NCI-H774 (cell line): ENCODE measurements at places on chromosomes 4 and X.

DNA sequence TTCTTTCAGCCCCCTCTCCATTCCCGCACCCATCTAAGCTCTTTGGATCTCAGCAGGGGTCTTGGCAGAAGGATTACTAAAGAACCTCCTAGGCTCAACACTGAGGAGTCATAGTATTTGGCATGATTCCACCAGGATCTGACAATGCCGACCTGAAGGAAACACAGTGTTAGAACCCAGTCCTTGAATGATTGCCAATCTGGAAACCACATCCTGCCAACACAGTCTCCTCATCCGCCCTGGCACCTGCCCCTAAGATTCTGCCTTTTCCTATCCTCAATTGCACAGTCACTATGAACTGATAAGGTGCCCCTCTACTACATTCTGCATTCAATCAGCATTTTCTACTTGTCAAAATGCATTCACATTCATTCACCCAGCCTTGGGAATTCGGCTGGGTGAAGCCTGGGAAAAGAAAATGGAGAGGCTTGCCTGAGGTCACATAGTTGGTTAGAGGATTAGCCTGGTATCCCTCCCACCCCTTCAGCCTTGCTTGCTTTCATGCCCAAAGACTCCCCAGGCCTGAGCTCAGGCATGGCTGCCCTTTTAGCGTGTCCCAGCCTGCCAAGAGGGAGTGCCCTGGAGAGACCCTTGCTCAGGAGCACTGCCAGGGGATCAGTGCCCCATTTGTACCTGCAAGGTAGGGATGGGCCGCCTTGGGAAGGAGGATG, 2.2 kb upstream of the CLDN2 start:
- DNase-seq = no peak

- no peak for DNase-seq
Observed at GRCh38 chr4:4524364-4524763, 17.5 kb downstream of the STX18 start.

DNA sequence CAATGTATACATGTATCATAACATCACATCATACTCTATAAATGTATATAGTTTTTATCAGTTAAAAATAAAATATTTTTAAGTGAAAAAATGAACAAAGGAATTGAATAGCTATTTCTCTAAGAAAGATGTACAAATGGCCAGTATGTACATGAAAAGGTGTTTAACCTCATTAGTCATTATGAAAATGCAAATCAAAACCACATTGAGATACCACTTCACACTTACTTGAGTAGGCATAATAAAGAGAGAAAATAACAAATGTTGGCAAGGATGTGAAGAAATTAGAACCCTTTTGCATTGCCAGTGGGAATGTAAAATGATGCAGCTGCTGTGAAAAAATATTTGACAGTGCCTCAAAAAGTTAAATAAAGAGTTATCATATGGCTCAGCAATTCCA, 95.5 kb downstream of the IRS4 start:
- DNase-seq = no peak

DNA sequence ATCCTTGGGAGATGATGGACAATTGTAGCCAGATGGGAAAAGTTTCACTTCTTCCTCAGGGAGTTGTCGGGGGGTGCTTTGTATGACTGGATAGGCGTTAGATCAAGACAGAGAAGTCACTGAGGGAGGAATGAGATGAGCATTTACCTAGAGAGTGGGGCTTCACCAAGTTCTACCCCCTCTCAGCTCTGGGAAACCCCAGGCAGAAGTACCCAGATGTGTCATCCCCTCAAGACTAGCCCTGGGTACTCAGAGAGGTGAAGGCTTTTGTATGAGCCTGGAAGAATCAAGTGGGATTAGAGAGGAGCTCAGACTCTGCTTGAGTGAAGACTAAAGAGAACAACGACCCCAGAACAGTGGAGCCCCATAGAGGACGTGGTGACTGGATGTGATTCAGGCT, 1.9 kb downstream of the MAGEB1 start:
- no peak for DNase-seq

DNA sequence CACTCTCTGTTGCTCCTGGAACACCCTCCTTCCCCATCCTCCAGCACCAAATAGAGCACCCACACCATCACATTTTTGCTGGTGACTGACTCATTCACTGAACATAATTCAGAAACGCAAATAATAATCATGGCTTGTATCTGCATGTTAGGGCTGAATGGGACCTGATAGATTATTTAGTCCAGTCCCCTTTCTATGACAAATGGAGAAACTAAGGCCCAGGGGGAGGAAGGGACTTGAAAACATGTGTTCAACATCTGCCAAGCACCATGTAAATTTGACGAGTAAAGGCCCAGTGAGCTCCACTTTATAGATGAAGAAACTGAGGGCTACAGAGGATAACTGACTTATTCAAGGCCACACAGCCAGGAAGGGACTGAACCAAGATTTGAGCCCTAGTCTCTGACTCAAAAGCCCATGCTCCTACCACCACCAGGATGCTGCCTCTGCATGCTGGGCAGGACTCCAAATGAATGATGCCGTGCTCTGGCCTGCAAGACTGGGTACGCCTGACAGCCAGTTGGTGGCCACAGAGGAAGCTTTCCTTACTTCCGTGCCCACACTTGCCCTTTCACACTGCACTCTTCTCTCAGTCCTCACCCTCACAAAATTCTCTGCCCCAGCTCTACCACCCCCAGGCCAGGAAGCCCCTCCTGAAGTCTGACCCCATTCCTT, 133.3 kb upstream of the PJA1 start:
- DNase-seq = no peak

DNA sequence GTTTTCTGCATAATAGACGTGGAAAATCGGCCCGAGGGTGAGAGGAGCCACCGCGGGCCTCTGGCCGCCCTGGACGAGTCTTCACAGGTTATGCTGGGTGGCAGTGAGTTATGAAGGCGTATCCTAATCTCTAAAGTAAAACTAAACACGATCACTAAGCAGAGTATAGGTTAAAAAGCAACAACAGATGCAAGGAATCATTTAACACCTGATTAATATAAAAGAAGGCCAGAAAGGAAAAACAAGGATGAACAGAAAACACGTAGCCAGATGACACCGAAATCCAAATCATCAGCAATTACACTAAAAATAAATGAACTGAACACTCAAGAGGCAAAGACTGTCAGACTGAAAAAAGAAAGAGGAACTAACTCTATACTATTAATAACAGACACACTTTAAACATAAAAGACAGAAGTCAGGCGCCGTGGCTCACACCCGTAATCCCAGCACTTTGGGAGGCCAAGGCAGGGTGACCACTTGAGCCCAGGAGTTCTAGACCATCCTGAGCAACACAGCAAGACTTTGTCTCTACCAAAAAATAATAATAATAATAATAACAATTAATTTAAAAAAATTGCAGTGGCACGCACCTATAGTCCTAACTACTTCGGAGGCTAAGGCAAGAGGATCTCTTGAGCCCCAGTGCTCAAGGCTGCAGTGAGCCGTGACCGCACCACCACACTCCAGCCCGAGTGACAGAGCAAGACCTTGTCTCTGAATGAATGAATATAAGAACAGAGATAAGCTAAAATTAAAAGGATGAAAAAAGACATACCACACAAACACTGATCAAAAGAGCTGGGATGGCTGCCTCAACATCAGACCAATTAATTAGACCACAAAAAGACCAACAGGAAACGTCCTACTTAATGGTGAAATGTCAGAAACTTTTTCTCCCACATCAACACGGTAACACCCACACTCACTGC, 30.0 kb downstream of the CTBP1 start:
- DNase-seq = no peak

- DNase-seq = no peak
Observed at GRCh38 chrX:47690175-47690574, 31.2 kb upstream of the UXT start.

GRCh38 chrX:118772051-118772450, 44.6 kb downstream of the IL13RA1 start:
- DNase-seq = no peak

- no peak for DNase-seq
Observed at GRCh38 chr4:61500883-61501282, 300.8 kb downstream of the ADGRL3 start.

DNA sequence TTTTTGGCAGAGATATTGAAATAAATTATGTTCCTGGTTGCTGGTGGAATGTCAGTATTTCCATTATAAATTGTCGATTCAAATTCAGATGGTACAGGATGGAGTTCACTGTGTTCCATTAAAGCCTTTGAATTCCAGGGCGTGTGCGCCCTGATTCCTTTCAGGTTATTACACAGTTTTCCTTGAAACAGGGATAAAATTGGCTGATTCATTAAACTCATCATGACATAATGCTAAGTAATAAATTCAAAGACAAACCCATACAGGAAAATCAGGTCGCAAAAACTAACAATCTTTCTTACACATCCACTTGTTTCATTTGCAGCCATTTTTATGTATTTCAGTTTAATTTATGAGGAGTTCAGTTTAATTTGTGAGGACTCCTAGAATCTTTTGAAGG, 51.1 kb downstream of the RWDD4 start:
- no peak for DNase-seq

- peak; percentile 72 for DNase-seq
Observed at GRCh38 chrX:30313322-30313721, 4.1 kb upstream of the NR0B1 start.

DNA sequence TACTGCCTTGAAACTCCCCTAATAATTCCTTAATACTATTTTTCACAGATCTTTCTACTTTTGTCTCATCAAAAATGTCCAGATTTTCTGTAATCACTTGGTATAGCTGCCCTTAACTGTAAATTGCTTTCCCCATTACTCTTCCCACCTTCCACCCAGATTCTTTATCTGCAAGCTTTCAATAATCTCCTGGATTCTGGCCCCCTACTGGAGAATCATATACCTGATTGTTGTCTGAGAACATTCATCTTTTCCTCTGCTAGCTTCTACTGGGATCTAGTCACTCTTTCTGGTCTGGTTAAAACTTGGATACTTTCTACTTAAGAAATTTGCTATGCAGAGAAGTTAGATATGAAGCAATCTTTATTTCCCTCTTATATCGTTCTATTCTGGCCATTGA, 552.6 kb downstream of the PCDH19 start:
- no peak for DNase-seq

DNA sequence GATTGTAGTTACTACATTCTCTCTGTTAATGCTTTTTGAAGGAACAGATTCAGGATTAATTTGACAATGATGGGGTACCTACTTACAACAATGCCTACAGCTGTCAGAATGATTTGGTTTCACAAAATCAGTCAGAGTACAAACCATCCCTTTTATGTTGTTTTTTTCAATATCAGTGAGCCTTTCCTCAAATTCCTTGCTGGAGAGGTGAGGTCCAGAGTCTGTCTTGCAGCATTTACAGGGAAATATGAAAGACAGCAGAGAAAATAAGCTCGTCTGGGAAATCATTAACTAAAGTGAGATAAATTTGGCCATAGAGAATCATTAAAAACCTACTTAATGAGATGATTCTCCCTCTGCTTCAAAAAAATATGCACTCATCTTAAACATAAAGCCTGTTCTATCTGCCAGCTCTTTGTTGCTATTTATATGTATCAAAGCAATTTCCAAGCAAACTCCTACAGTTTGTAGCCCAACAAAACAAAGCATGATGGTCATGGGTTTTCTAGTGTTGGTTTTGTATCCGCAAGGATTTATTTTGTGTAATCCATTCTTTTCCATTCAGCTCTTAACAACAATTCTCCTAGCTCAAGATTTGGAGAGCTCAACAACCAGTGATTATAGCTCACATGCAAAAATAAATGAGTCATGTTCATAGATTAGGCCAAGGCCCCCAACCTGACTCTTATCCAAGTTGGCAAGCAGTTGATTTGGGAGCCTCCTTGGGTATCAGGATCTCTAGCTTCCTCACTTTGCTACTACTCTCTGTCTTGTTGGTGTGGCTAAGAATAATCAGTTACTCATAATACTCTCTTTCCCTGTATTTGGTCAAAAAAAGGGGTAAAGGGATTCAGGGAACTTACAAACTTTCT, 222.6 kb downstream of the ENOX2 start:
- DNase-seq = no peak

DNA sequence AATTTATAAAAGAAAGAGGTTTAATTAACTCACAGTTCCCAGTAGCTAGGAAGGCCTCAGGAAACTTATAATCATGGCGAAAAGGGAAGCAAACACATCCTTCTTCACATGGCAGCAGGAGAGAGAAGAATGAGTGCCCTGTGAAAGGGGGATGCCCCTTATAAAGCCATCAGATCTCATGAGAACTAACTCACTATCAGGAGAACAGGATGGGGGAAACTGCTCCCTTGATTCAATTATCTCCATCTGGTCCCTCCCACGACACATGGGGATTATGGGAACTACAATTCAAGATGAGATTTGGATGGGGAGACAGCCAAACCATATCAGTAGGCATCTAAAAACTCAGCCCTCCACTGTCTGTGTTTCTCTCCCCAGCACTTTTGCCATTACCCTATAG, 22.4 kb downstream of the ANK2 start:
- no peak for DNase-seq

DNA sequence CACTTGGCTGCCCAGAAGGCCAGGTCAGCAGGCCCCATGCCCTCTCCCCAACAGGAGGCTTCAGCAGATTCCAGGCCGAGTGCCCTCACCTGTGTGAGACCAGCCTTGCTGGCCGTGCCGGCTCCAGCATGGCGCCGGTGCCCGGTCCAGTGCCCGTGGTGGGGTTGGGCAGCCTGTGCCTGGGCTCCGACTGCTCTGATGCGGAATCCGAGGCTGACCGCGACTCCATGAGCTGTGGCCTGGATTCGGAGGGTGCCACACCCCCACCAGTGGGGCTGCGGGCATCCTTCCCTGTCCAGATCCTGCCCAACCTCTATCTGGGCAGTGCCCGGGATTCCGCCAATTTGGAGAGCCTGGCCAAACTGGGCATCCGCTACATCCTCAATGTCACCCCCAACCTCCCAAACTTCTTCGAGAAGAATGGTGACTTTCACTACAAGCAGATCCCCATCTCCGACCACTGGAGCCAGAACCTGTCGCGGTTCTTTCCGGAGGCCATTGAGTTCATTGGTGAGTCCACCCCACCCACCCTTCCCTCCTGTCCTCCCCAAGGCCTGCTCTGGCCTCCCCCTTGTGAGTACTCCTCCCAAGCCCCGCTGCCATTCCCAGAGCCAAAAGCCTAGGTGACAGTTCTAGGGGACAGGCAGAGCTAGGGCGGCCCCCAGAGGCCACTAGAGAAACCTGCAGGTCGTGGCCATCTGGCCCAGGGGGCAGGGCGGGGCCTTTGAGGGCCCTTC, 2.3 kb downstream of the DUSP9 start:
- peak; percentile 33 for DNase-seq

DNA sequence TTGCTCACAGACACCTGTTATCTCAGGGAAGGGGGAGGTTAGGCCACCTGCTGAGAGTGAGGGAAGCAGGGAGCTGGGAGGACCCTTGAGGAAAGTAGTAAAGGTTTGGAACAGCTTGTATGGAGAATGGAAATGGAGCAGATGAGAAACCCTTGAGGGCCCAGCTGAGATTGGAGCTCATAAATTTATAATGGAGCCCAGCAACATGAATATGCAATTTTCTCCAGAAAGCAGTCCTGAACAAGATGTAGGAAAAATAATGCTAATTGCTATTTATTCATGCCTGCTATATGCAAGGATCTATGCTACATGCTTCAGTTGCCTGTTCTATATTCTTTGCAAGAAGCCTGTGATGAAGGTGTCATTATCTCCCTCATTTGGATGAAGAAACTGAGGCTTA, 67.5 kb upstream of the LEF1 start:
- no peak for DNase-seq

- no peak for DNase-seq
Observed at GRCh38 chr4:100510551-100510950, 7.3 kb downstream of the EMCN start.
